ENCODE measurements at places on chromosomes 3 and 15.

DNA sequence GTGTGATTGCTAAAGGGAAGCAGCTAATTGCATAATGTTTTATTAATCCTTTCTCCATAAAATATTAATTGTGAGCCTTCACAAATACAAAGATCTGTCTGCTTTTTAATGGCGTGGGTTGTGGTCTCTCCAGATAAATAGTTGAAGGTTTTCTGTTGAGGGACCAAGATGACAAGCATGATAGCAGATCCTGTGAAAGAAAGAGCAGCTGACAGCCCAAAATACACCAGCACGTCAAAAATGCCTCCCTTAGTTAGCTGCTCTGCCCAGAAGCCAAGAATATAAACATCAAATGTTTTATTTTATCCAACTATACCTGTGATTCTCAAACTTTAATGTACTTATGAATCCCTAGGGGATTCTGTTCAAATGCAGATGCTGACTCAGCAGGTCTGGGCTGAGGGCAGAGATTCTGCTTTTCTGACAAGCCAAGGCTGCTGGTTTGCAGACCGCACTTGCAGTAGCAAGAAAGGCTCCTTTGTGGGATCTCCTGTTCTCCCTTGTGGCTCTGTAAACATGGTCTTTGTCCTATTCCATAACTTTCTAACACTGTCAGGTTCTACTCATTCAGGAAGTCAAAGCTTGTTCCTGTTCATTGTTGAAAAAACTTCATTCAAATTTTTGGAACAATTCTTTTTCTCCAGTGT lies 119.1 kb upstream of the SLC25A36 start:
- DNase-seq: no peak

DNA sequence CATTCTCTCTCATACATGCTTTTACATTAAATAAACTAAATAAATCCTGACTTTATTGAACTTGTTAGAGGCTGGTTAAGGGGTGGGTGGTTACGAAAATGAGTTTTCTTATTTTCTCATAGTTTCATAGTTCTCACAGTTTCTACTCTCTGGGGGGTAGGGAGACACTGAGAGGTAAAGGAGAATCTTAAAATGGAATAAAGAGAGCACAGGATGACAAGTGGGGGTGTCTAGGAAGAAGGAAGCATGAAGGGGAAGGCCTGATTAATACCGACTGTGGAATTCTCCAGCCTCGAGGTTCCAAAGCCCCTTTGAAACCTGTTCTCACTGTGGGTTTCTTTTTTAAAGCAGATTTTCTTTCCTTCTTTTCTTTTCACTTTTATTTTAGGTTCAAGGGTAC lies 66.4 kb upstream of the TRA2B start:
- no peak for DNase-seq

DNA sequence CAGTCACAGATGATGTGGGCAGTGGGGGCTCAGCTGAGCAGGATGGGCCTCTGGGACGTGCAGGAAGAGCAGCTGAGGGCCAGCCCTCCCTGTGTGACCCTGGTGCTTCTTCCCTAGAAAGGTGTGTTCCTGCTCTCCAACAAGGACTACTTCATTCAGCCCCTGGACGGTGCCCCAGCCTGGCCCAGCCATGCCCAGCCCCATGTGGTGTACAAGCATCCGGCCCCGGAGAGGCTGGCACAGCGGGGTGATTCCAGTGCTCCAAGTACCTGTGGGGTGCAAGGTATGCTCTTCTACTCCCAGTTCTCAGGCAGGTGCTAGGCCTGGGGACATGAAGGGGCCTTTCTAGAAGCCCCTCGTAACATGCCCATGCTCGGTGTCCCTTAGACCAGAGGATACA lies 38.3 kb downstream of the SAXO2 start:
- DNase-seq: no peak

- DNase-seq: no peak
Measured at GRCh38 chr3:107674371-107674770, 151.6 kb downstream of the BBX start.

GRCh38 chr3:25834346-25834745 lies 44.5 kb downstream of the OXSM start:
- DNase-seq: no peak

- DNase-seq: no peak
Measured at GRCh38 chr3:161349529-161350312, 21.6 kb downstream of the SPTSSB start.

DNA sequence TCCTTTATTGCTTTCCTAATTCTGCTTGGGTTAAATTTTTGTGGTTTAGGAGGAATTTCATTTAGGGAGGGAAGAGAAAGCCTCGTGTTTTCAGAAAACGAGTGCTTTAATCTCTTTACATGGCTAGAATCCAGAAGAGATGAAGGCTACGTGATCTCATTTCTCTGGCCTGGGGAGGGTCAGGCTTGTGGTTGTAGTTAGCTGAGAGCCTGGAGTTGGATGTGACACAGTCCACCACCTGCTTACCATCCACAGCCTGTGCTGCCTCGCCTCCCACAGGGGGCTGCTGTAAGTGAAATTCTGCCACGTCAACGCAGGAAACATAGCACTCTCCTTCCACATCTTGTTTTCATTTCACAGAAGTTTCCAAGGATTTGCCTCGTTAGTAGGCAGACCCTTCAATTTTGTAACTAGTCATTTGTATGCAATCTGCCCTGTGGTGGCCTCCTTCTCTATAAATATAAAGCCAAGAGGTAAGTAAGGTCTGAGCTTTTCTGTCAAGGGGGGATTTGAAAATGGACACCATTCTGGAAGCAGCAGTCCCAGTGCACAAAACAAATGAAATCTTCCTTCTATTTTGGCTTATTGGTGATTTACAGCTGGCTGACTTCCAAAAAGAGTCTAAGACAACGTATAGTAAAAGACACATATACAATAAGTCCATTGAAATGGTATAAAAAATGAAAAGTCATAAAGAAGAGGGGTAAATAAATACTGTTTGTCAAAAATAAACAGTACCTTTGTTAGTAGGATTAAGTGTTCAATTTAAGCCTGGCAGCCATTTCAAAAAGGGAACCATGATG lies 3.4 kb downstream of the GXYLT2 start:
- DNase-seq: no peak

DNA sequence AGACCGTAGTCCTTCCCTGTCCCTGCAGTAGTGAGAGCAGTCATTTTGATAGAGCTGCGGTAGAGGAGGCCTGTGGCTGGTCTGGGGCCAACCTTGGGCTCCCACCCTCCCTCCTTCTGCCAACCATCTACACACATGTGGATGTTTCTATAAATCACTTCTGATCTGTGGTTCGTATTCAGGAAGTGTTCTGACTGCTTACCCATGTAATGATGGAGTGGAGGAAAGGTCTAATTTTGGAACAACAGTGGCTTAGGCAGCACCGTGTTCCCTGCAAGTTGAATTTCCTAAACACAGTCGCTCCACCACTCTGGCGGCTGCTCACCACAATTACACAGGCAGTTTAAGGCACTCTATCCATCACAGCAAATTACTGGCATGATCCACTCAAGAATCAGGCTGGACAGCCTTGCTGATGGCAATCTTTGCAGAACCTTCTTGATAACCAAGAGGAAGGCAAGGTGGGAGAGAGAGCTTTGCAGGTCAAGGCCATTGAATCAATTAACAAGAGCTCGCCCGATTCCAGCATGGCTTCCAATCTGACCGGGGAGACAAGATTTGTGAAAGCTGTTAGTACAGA lies 104.7 kb upstream of the VEPH1 start:
- DNase-seq: no peak

DNA sequence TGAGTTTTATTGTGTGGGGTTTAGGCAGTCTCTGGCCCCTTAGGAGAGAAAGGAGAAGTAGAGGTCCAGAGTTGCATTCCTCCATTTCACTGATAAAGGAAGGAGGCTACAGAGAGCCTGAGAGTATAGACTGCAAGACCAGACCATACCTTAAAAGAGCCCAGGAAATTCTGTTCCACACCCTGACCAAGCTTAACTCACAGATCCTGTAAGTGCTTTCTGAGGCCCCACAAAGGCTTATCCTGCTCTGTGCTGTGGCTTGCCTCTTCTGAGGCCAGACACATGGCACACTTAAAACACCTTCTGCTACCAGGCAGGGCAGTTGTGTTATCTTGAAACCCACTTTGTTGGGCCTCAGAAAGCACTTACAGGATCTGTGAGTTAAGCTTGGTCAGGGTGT lies 39.2 kb upstream of the LEKR1 start:
- no peak for DNase-seq

DNA sequence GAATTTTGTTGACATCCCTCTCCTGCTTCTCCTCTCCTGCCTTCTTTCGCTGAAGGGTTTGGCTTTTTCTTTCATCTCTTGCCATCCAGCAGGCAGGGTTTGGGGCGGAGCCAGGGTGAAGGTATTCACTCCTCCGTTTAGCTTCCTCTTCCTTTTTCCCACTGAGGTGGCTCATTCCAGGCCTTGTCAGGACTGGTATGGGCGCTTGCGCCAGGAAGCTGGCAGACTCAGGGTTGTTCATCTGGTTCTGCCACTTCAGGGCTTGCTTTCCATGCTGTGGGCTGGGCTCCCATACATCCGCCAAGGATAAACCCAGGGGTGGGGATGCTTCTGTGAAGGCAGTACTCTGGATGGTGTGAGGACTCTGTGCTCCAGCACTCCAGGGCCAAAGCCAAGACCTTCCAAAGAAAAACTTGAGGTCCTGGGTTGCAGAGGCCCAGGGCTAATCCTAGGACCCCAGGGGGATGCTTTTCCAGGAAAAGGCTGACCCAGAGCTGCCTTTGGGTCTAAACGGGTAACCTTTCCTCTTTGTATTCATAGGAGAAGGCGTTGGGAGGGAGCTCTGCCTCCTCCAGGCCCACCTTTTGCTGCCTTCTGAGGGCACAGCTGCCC lies 7.7 kb upstream of the AMOTL2 start:
- DNase-seq: no peak

GRCh38 chr15:80155001-80155377 lies 2.2 kb downstream of the FAH start:
- no peak for DNase-seq

DNA sequence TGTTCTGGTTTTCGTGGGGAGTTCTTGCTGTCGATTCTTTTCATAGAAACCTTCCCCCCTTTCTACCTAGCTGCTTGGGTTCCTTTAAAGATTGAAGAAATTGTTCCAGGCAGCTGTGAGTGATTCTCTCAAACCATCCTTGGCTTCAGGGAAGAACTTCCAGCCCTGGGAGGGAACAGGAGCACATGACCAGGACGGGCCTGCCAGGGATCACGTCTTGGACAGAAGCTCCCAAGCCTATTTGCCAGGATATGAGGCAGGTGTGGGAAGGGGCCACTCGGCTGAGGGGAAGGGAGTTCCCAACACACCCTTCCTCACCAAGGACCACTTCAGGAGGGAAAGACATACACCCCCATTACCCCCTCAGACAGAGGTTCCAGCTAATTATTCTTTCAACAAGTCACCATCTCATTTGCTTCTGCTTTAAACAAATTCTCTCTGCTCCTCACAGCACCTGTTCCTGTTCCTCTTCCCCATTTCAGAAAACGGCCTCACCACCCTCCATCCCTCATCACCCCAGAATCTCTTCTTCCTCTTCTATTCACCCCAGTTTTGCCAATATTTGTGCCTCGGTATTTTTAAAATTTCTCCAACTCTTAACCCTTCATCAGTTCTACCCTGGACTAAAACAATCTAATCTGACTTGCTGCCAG lies 62.5 kb downstream of the WHAMM start:
- DNase-seq: no peak

- DNase-seq: no peak
Measured at GRCh38 chr3:122536632-122537001, 21.9 kb upstream of the KPNA1 start.
